ENCODE measurements at places on chromosomes 7 and 10.
A peak's percentile ranks its signal among the peaks of the same experiment; 100 is the strongest.

GRCh38 chr7:86431761-86432160 lies 211.9 kb upstream of the GRM3 start:
- DNase-seq, result no peak

- DNase-seq, result no peak
These were observed 202.4 kb downstream of the CCSER2 start for GRCh38 chr10:84530724-84531325.

DNA sequence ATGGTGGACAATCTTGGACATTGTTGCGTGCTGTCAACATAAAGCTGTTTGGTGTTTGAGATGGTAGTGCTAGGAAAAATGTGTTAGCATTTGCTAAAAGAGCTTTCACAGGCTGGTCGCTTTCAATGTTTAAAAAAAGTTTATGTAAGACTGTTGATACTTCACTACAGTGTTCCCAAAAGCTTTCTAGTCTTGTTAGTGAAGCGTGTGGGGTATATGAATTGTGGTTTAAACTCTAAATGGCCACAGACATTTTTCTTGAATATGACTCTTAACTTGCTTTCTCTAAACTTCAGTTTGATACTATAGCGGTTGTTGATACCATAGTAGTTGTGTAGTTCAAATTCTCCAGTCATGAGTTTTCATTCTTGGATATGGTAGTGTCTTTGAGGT lies 44.9 kb downstream of the MCU start:
- DNase-seq, result no peak

- DNase-seq, result no peak
These were observed 167.6 kb downstream of the OTUD1 start for GRCh38 chr10:23606456-23606855.

- DNase-seq, result no peak
These were observed 241.5 kb downstream of the WDR37 start for GRCh38 chr10:1297566-1298301.

GRCh38 chr7:6652446-6653011 lies 15.4 kb downstream of the ZNF316 start:
- no peak for DNase-seq

GRCh38 chr10:21813946-21814345 lies 189.6 kb downstream of the DNAJC1 start:
- DNase-seq, result peak; percentile 89

- no peak for DNase-seq
These were observed 356.3 kb downstream of the CXCL12 start for GRCh38 chr10:44028384-44029137.

DNA sequence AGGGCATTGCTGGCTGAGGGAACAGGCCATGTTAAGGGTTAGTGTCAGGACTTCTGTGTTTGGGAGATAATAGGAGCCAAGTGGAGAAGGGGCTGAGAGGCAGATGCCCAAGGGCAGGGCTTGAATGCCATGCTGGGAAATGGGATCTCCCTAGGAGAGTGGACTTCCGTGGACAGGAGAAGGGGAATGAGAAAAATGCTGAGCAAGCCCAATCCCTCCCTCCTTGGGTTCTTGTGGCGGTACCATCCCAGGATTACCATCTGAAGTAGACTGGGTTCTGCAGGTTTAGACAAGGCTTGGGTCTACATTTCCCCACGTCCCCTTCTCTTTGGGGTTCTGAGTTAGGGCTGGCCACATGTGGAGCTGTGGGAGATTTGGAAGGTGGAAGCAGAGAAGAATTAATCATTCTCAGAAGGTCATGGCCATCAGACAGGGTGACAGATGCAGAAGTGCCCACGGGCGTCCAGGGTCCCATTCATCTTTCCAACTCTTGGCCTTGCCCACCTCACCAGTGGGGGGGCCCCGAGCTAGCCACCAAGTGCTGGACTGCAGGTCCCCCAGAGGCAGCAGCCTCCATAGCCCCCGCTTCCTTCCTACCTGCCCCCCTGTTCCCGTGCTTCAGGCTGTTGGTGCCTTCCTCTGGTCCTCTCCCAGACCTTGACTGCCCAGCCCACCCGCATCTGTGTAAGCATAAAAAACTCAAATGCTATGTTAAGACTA lies 354.8 kb downstream of the RPS24 start:
- no peak for DNase-seq

GRCh38 chr7:93575555-93576399 lies 1.3 kb upstream of the CALCR start:
- DNase-seq, result no peak

- no peak for DNase-seq
These were observed 89.4 kb downstream of the CTBP2 start for GRCh38 chr10:125071008-125071407.

GRCh38 chr10:15348579-15348978 lies 22.5 kb downstream of the FAM171A1 start:
- no peak for DNase-seq

GRCh38 chr7:120802751-120803150 lies 55.2 kb downstream of the TSPAN12 start:
- DNase-seq, result no peak
